ENCODE measurements at places on chromosomes 2 and 18.

DNA sequence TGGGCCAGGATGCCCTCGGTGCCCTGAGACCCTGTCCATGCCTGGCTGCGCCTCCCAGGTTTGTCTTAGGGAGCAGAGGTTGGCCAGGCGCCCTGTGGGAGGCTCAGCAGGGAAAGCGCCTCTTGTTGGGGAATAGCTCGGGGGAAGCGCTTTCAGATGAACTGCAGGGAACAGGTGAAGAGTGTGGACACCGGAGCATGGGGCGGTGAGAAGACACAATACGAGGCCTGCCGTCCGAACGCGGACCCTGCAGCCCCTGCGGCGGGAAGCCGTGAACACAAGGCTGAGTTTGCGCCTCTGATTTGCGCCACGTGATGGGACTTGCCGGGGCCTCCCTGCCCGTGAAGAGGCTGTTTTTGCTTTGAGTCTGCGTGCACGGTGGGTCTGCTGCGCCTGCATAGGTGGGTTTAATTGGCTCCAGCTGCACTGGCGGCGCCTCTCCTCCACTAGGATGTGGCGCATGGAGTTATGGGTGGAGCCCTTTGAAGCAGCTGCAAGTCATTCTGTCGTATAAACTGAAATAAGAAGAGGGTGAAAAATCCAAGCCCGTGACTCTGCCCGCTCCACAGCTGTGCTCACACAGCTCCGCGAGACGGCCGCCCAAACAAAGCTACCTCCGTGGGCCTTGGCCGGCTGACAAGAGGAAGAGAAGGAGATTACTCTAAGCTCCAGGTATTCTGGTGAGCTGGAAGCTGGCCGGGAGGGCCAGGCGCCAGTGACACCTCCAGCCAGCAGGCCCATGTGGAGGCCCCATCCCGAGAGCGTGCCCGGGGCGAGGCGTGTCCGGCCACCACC, 103.5 kb upstream of the CTDP1 start:
- no peak for DNase-seq

- DNase-seq, result no peak
These were observed 22.9 kb downstream of the SH3BP4 start for GRCh38 chr2:234974501-234975385.

DNA sequence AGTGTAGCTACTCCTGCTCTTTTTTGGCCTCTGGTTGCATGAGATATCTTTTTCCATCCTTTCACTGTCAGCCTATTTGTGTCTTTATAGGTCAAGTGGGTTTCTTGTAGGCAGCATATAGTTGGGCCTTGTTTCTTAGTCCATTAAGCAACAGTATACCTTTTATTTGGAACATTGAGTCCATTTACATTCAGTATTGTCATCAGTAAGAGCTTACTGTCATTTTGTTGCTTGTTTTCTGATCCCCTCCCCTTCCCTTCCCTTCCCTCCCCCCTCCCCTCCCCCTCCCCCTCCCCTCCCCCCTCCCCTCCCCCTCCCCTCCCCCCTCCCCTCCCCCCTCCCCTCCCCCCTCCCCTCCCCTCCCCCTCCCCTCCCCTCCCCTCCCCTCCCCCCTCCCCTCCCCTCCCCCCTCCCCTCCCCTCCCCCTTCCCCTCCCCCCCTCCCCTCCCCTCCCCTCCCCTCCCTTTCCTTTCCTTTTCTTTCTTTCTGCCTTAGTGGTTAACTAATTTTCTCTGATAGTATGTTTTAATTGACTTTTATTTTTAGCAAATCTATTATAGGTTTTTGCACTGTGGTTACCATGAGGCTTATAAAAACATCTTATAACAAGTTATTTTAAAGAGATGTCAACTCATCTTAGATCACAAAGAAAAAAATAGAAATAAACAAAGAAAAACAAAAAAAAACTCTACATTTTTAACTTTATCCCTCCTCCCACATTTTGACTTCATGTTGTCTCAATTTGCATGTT, 13.2 kb upstream of the DCDC2C start:
- DNase-seq, result no peak

GRCh38 chr2:239544918-239545465, 144.2 kb upstream of the HDAC4 start:
- peak; percentile 72 for DNase-seq

DNA sequence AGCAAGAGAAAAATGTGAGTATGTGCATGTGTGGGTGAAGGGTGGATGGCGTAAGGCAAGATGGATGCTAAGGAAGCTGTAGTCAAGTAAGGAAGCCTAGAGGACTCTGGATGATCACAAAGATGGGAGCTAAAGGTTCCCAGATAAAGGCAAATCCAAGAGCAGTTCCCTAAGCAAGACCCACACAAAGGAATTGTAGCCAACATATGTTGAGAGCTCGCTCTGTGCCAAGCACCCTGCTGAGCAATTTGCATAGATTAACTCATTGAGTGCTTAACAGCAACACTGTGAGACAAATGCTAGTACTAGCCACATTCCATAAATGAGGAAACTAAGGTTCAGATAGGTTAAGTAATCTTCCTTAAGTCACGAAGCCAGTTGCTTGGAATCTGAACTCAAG, 132.6 kb downstream of the C1D start:
- no peak for DNase-seq

DNA sequence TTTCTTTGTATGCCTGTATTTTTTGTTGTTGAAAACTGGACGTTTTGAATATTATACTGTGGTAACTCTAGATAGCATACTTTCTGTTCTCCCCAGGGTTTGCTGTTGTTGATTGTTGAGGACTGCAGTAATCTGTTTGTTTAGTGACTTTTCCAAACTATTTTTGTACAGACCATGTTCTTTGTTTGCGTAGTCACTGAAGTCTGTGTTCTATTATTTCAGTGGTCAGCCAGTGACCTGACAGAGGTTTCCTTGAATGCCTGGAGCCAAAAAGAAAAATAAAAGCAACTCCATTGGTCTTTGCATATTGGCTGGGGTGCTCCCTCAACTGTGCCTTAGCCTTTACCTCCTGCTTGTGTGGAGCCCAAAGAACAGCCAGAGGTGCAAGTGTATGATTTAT, 42.7 kb upstream of the PHLPP1 start:
- no peak for DNase-seq

GRCh38 chr2:16172324-16173175, 232.2 kb downstream of the MYCN start:
- DNase-seq, result no peak

- no peak for DNase-seq
These were observed 16.4 kb downstream of the MAP3K19 start for GRCh38 chr2:135030826-135031225.

DNA sequence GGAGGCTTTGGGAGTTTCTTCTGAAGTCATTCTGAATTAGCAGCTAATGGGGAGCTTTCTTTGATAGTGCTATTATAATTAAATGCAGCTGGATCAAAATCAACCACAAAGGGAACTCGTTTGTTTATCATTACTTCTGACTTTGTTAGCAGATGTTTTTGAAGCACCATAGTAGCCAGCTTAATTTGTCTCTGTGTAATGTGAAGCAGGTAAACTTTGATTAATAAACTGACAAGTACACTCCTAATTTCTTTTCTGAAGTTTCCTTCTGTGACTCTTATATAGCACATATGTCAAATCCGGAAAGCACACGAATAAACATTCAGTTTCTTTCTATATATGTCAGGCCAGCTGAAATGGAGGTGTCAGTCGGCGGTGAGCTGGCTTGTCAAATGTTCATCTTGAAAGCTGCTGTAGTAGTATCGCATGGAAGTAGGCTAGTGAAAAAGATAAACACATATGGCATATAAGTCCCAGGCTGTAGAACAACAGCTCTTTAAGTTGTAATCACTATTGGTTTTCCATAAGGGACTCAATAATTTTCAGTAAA, 451.9 kb upstream of the ZEB2 start:
- DNase-seq, result no peak

DNA sequence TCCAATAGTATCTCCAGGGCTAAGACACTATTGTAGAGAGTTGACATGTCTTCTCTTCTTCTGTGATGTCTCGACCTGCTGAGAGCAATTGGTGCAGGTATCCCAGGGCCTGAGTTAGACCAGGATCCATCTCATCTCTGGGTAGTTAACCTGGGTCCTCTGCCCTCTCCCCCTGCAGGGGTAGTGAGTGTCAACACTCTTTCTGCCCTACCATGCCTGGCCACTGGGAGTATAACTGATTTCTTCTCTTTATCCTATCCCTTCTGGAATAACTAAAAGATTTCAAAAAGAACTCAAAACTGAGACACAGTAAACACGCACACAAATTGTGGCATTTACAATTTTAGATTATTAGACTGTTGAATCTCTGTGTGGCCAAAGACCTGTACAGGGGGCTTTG, 20.8 kb upstream of the SIX3 start:
- DNase-seq, result no peak

DNA sequence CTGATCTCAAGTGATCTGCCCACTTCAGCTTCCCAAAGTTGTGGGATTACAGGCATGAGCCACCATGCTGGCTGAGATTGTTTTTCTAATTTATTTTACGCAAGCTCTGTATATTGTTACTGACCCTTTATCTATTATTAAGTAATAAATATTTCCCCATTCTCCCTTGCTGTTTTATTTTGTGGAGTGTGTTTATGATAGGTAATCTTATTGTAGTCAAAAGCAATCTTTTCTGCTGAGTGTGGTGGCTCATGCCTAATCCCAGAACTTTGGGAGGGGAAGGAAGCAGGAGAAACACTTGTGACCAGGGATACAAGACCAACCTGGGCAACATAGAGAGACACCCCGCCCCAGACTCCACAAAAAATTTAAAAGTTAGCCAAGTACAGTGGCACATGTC, 55.2 kb upstream of the RTN4 start:
- no peak for DNase-seq

- no peak for DNase-seq
These were observed 32.5 kb downstream of the CFLAR start for GRCh38 chr2:201148434-201148990.

- DNase-seq, result no peak
These were observed 26.6 kb upstream of the STEAP3 start for GRCh38 chr2:119197126-119197405.

GRCh38 chr18:26286008-26286407, 59.8 kb downstream of the TAF4B start:
- DNase-seq, result no peak

DNA sequence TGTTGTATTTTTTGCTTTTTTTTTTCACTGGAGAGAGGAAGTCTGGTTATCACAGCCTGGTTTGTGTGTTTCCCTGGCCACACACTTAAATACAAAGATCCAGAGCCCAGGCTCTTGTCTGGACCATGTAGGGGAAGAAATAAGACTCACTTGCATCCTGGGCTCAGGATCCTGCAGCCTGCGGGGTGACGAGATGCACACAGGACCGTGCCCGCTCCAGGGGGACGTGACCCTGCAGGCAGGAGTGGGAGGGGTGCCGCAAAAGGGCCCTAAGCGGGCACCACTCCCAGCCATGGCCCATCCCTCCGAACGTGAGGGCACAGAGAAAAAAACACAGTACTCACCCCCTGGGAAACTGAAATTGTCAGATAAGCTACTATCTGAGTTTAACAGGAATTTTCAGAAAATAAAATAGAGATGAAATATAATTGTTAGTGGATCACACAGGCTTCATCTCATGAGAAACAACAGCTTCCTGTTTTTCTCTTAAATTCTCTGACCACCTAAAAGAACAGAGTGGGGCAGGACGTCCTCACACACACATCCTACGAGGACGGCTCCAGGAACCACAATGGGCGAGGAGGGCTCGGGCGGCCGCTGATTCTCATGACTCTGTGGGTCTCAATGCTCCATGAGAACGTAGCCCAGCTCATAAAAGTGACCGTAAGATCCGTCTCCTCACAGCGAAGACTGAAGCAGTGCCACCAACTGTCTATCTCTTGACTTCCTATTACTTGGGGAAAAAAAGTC, 142.6 kb upstream of the ALKAL2 start:
- DNase-seq, result no peak

GRCh38 chr2:24238158-24238557, 63.3 kb downstream of the FAM228A start:
- DNase-seq, result no peak

DNA sequence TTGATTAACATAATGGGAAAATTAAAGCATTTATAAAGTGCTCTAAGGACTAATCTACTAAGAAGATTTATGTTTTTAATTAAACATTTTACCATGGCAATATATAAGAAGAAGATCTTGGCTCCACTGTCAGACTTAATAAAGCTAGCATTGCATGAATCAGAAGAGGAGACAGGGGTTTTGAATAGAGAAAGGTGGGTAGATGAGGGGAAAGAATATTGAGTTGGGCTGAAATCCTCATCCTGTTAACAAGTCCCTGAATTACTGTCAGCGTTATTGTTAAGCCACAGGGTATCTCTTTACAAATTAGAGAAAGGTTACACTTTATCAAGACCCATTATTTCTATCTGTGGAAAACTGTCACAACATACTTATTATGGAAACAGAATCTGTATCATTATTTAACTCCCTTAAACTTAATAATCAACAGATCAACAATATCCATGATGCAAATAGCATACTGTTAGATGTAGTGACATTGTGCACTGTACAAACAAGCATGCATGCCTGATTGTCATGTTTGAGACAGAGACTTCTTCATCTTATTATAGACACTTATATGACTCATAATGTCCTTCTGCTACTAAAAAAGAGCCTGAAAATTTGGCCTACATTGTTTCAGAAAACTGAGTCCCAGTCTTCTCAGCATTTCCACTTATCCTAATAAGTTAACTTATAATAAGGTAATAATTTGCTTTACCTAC, 304.1 kb downstream of the NRXN1 start:
- DNase-seq, result no peak

DNA sequence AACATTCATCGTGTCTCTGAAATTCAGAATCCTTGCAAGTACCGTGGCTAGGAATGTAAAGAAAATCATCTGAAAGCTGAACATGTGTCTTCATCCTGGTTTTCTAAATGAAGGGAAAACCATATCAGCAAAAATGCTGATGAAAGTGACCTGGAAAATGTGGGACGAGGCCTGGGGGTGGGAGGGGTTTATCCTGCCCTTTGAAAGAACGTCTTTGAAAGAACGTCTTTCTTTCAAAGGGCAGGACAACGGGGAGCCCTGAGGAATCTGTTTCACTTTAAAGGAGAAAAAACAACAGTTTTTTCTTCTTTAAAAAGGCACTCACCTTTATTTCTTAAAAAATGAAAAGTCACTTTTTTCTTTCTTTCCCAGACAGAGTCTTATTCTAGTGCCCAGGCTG, 185.2 kb downstream of the ALPK2 start:
- DNase-seq, result no peak

DNA sequence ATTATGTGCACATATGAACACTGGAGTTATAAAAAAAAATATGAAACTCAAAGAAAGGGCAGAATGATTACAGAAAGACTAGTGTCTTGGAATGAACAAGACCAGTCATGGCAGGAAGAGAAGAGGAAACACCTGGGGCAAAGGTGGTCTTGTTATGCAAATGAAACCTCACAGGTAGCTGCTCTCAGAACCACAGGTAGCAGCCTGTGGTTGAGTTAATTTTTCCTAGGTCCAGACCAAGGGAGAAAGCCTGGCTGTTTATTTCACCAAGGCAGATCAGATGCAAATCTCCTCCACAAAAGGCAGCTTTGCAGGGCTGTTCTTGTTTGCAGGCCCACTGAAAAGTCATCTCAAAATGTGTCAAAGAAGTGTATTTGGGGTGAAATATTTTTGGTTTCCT, 785.8 kb downstream of the RNF144A start:
- no peak for DNase-seq

DNA sequence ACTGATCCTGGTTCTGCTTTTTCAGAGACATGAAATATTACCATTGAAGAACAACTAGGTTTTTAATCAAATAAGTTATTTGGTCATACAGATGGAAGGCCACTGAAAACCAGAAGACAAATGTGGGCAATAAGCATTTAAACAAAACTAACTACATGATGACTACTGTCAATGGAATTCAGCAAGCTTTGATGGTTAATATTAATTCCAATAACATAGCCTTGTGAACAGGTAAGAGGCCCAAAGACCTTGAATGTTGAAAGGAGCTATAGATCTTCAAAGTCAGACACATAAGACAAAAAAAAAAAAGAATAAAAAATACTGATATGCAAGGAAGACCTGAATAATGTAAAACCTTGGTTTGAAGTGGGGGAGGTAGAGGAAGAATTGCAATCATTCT, 1955.6 kb upstream of the CELF4 start:
- no peak for DNase-seq

Measured in stimulated activated CD4-positive, alpha-beta T cell treated with anti-CD3 and anti-CD28 coated beads, TNF-alpha, amount 100 ng/mL, for 48 hours (primary cell).